Bronchus fibroblast of lung (primary cell): ENCODE measurements at places on chromosomes 13 and 19. TPM values are rescaled to one million over a fixed set of nuclear protein-coding genes. Genes with fewer than 3 reads are reported as not detected.

Gene CEACAM21
- total RNA-seq: not detected in 2 replicates

Gene CEACAM7
- total RNA-seq: not detected in 2 replicates

Gene ZNF20
- 2.5 and 3.4 TPM in 2 replicates for total RNA-seq

Gene NCCRP1
- total RNA-seq: not detected in 2 replicates

Gene KIR2DL3
- not detected in 2 replicates for total RNA-seq

Gene PRTN3
- total RNA-seq: not detected in 2 replicates

Gene EMC10
- 76.0 and 80.0 TPM in 2 replicates for total RNA-seq

Gene PRR19
- total RNA-seq: 0.84 and 1.0 TPM in 2 replicates

Gene ZNF729
- not detected in 2 replicates for total RNA-seq

Gene RNF113B
- not detected in 2 replicates for total RNA-seq

Gene PALM3
- 0.15 and 0.17 TPM in 2 replicates for total RNA-seq

Gene C19orf85
- total RNA-seq: not detected in 2 replicates

Gene TTC9B
- total RNA-seq: not detected in 2 replicates

Gene ZNF799
- 1.0 and 1.3 TPM in 2 replicates for total RNA-seq

Gene IZUMO2
- total RNA-seq: not detected in 2 replicates
